Activated CD4-positive, alpha-beta T cell treated with anti-CD3 and anti-CD28 coated beads, Interleukin-2, amount 50 U/mL, for 4 hours (primary cell): ENCODE measurements at places on chromosomes 7 and 10.

- DNase-seq = no peak
These were observed 197.4 kb downstream of the AHR start for GRCh38 chr7:17495655-17496394.

GRCh38 chr7:130273081-130273932 lies 6.6 kb downstream of the CPA2 start:
- no peak for DNase-seq

DNA sequence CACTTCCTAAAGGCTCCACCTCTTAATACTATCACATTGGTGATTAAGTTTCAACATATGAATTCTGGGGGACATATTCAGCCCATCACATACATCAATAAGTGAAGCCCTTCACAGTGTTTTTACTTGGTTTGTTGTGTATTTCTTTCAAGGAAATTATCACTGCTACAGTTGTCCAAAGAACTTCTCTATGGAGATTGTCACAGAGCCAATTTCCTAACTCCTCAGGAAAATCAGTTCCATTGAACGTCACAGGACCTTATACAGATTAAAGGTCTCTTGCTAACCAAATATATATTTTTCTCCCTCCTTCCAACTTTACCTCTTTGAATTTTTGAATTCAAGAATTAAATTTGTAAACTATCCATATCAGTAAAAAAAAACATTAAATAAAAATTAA lies 114.3 kb downstream of the LRRN3 start:
- DNase-seq = no peak

DNA sequence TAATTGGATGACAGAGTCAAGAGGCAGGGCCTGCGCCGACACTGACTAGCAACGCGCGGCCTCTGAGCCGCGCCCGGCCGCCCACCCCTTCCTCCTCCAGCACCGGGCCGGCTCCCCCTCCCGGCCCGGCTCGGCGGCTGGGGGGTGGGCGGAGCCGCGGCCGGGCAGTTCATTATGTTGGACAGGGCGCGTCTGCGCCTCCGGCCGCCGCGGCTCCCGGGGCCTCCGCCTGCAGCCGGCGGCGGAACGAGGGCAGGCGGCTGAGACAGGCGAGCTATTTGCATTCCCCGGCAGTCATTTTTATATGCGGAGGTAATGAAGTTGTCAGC lies 106.7 kb downstream of the SNX10 start:
- no peak for DNase-seq

DNA sequence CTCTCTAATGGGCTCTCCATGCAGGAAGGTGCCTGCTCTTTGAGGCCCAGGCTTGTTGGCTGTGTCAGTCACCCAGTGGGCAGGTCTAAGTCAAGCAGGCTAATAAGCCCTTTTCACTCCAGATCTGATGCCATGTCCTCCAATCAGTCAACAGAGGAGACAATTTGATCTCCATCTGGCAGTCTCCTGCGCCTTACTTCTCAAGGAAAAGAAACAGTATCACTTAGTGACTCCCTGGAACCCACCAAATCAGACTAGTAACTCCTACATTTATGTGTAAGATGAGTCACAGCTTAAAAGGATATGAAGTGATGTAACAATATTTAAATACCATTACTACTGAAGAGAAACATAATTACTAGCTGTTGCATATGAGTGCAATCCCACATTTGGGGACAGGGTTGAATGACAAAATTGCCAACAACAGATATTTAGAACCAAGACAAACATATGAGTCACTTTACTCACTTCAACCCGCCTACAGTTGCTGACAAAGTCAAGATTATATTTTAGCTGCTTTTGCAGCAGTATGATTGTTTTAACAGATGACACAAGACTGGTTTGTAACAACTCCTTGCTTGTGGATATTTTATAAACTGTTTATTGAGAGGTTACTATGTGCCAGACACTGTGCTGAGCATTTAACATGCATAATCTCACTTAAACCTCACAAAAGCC lies 72.1 kb downstream of the USP6NL start:
- no peak for DNase-seq

DNA sequence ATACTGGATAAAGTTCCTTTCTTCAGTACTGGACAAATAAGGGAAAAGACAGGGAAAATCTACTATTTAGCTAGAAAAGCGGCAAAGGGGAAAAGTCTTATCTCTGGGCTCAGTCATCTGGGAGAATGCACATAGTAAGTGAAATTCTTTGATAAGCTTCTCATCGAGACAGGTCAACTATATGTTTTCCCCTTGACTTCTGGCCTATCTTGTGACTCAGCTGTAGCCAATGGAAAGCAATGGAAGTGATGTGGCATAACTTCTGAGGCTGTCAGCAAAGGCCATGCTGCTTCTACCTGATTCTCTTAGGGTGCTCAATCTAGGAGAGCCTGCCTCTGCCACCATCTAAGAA lies 91.9 kb downstream of the PCGF5 start:
- DNase-seq = no peak

DNA sequence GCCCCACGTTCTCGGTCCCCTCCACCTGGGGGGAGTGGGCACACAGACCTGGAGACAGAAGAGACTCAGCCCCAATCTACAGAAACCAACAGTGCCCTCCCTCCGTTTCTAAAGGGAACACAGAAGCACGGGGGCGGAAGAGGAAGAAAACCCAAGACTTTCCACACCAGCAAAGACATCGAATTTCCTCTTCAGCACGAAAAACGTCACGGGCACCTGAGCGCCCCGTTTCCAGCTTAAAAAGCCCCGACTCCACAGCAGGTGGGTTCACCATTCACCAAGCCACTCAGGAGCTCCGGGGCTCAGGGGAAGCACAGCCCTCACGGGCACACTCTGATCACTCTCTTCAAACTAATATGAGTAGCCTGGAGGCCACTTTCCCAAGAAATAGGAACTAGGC lies 19.6 kb downstream of the NUDT1 start:
- DNase-seq = peak; percentile 23

GRCh38 chr7:26429168-26429567 lies 137.5 kb downstream of the SNX10 start:
- no peak for DNase-seq

- DNase-seq = no peak
These were observed 42.5 kb downstream of the JAKMIP3 start for GRCh38 chr10:132107949-132108877.

DNA sequence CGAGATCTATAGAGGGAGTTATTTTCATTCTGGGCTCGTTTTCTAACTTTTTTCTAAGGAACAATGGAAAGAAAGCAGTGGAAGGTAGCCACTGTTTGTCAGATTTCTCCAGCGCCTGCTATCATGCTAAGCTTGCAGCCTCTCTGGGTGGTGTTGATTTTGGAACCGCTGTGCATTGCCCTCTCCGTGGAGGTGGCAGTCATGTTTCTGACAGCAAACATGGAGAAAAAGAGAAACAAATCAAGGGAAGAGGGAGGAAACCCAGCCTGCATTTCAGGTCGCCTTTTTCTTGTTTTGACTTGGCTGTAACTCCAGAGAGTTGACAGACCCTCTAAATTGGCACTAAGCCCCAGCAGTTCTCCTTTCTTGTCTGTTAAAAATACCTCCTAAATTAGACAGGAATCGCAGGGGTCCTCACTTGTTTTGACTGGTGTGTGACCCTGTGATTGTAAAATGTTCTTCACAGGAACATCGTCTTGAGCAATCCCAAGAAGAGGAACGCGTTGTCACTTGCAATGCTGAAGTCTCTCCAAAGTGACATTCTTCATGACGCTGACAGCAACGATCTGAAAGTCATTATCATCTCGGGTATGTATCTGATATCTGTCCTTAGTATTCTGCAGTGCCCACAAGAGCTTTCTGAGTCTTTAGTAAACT lies 4.8 kb downstream of the ECHDC3 start:
- no peak for DNase-seq

- no peak for DNase-seq
These were observed 54.6 kb upstream of the RNF32 start for GRCh38 chr7:156585926-156586325.

GRCh38 chr10:108132303-108132702 lies 967.8 kb upstream of the SORCS1 start:
- DNase-seq = no peak

DNA sequence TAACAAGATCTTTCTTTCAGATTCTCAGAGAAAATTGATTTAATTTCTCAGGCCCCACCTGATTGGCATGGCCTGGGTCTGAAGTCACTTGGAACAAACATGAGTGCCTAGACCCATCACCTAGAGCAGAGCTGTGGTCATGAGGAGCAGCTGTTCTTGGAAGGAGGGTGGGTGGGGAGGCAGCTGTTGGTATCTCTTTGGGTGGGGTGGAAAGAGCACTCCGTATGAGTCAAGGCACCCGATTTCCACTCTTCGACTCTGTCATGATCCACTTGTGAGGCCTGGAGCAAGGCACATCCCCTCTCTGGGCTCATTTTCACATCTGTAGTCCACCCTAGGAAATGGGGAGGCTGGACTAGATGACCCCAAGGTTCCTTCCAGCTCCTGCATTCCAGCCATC lies 156.7 kb downstream of the C10orf105 start:
- no peak for DNase-seq

DNA sequence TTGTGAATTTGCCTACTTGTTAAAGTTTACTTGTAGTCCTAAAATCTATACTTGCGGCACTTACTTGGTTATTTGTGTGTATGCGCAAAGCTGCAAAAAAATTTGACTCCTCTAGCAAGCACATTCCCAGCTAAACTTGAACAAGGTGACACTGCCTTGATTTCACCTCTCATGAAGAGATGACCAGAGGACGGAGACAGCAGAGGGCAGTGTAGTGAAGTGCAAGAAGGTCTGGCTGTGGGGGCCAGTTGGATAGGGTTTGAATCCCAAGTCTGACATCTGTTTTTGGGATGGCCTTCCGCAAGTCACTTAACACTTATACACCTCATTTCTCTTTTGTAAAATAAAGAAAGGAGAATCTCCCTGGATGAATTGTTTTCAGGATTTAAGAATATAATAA lies 15.7 kb downstream of the SLK start:
- no peak for DNase-seq

- DNase-seq = peak; percentile 34
These were observed 256.4 kb downstream of the CAMK1D start for GRCh38 chr10:12605580-12606405.

DNA sequence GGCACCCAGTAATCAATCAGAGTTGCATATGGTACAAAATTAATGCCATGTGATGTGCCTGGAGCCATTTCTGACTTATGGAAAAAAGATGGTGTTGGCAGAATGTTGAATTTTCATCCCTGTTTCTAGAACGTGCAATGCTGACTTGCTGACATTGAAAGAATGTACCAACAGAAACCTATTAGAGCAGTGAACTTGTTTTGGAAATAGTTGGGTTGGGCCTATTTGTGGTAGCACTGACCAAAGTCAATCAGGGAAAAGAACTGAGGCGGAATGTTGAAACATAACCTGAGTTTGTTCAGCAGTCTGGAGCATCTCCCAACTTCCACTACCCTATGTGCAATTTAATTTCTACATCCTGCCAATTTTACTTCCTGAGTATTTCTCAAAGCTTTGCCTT lies 11.7 kb upstream of the KIAA1217 start:
- DNase-seq = no peak

DNA sequence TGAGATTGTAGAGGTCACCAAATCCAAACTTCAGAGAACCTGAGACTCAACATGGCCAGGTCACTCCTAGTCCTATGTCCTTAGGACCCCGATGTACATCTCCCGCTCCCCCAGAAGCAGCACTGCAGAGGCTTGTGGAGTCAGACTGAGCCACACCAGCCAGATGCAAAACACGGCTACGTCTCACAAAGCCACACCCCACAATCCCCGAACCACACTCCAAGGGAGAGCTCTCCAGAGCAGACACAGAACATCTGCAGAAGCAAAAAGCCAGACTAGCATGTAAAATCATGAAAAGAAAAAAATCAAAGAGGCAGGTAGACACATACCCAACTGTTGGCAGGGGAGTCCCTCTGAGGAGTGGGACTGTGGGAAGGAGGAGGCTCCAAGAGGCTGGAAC lies 104.9 kb downstream of the CTBP2 start:
- DNase-seq = no peak

DNA sequence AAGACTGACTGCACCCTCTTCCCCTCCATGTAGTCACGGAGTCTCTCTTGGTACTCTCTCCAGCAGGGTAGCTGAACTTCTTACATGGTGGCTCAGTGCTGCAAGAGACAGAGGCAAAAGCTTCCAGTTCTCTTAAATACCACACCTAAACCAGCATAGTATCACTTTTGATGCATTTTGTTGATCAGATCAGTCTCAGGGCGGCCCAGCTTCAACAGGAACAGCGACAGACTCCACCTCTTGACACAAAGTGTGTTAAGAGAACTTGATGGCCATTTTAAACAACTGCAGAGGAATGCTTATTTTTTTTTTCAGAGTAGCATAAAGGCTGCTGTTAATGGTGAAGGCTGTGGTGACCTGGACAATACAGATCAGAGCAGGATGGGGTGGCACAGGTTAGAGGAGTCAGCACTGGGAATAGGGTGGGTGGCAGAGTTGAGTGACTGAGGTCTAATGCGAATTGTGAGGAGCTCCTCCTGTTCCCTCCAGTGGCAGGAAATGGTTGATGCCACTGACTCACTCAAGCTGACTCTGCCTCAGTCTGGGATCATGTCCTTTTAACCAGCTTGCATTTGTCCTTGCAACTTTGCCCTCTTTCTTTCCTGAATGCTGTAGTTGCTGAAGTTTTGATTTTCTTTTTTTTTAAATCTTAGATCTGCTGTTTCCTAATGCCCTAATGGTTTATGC lies 17.3 kb downstream of the MGAM start:
- DNase-seq = no peak

GRCh38 chr10:90306187-90306586 lies 551.7 kb downstream of the HTR7 start:
- no peak for DNase-seq

DNA sequence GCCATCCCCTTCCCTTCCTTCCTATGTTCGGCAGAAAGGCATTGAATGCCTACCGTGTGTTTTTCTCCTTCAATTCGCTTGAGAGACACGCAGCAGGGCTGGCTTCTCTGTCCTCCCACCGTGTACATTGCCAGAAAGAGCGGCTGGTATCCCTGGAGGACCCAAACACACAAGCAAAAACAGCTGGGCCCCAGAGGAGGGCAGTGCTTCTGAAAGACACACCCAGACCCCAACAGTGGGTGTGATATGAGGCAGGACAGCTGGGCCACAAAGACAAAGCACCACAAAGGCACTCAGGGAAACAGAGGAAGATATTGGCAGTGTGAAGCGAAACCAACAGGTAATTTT lies 133.1 kb upstream of the SH2B2 start:
- no peak for DNase-seq

GRCh38 chr7:138354066-138354465 lies 106.0 kb upstream of the TRIM24 start:
- no peak for DNase-seq

GRCh38 chr7:87047-87446 lies 105.3 kb upstream of the FAM20C start:
- no peak for DNase-seq

GRCh38 chr7:149799397-149800168 lies 26.2 kb upstream of the ZNF467 start:
- peak; percentile 58 for DNase-seq

- no peak for DNase-seq
These were observed 29.4 kb upstream of the MBL2 start for GRCh38 chr10:52801947-52802346.

GRCh38 chr10:130808243-130808642 lies 503.3 kb downstream of the TCERG1L start:
- DNase-seq = no peak

DNA sequence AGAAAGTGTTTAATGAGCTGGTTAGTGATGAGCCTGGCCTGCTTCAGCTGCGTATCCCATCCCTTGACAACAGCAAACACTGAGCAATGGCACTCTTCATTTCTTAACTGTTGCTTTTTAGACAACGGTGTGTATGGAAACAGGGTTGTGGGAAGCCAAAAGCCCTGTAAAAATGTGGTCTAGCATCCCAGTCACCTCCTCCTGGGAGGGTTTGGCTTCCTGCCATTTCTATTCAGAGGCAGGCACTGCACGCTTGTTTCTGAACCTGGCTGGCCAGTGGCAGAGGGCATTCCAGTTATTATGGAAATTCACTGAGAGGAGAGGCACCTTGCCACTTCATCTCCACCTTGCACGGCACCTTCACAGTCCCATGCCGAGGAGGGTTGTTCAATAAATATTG lies 123.0 kb upstream of the ADARB2 start:
- DNase-seq = no peak
